ENCODE measurements at places on chromosomes 3 and 15.

- no peak for DNase-seq
Observed at GRCh38 chr3:100810671-100811070, 101.4 kb downstream of the TFG start.

GRCh38 chr3:14832975-14833722, 14.4 kb downstream of the FGD5 start:
- no peak for DNase-seq

- no peak for DNase-seq
Observed at GRCh38 chr3:196220587-196220986, 4.3 kb downstream of the SLC51A start.

DNA sequence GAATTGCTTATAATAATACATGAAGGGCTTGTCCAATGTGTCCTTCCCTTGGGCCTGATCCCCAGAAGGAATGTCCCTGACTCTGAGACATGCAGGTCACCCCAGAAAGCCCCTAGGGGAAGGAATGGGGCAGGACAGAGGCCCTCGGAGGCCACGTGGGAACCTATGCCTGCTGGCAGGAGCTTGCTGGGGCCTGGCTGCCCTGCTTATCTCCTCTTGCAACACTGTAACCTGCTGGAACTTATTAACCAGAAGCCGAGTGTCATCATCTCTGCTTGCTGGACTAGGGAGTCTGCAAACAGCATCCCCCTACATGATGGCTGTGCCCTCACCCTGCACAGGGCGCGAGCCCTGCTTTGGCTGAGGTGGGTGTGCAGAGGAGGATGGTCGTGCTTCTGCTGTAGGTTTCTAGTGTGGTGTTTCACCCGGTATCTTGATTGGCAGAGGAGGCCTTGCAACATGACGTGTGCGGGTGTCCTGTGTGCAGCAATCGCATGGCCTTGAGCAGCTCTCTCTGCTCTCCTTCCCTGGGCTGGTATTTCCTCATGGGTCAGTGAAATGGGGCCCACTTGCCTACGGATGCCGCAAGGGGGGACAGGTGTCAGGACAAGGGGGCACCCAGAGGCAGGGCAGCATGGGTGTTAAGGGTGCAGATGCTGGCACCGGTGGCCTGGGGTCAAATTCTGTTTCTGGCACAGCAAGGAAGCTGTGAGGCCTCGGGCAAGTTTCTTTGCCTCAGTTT, 5.0 kb downstream of the CHST13 start:
- DNase-seq, result no peak

GRCh38 chr15:46710401-46710960, 1006.8 kb upstream of the SEMA6D start:
- no peak for DNase-seq
